ENCODE measurements at places on chromosomes 2 and 18.

- no peak for DNase-seq
Observed at GRCh38 chr2:221334481-221335218, 237.5 kb downstream of the EPHA4 start.

DNA sequence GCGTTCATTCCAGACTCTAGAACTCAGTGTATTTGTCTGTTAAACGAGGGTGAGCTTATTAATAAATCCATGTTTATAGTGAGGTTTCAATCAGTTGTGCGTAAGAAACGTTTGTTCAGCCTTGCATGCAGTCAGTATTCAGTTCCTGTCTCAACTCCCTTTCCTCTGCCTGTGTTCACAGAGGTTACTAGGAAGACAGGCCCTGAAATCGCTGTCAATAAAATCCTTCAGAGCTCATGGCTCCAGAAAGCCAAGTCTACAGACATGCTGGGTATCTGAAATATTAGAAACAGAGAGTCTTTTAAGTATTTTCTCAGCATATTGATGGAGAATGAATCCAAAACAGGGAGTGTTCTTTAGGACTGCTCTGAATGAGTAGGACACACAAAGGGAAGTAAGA is 75.4 kb downstream of the KLF7 start:
- no peak for DNase-seq

- no peak for DNase-seq
Observed at GRCh38 chr2:7621018-7621814, 704.0 kb downstream of the RNF144A start.

DNA sequence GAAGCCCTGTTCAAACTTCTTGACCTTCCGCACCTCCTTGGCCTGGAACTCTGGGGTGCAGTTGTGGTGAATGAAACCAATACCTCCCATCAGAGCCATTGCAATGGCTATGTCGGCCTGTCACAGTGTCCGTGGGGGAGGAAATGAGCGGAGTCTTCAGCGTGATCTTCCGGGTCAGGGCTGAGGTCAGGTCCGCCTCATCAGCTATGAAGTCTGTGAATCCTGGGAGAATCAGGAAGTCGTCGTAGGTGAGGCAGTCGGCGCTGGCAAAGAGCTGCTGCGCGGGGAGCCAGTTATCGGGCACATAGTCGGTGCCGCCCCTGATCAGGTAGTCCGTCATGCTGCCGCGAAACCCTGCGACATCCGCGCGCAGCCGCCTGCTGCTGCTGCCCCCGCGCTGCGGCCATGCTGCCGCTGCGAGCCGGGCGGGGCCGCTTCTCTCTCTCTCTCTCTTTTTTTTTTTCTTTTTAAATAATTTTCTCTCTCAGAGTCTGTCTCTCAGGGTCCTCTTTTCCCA is 154.1 kb upstream of the ZSWIM2 start:
- no peak for DNase-seq

GRCh38 chr18:40388121-40388520 is 1566.9 kb upstream of the PIK3C3 start:
- no peak for DNase-seq
